Activated CD8-positive, alpha-beta memory T cell treated with anti-CD3 and anti-CD28 coated beads, Interleukin-2, amount 10 ng/mL, durations not matched to agents 7 days and 5 days (primary cell): ENCODE measurements at places on chromosomes 3 and 15.

DNA sequence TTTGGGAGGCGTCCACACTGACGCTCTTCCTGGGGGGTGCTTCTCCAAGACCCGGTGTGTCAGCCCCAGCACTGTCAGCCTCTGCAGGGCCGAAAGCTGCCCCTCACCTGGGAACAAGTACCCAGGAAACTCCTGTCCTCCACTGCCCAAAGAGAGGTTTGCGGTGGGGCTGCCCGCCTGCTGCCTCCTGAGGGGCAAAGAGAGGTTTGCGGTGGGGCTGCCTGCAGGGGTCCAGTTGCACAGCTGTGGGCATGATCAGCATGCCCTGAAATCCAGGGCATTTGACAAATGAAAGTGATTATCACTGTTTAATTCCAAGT lies 15.1 kb upstream of the SNRPA1 start:
- no peak for DNase-seq

GRCh38 chr15:40918146-40918798 lies 10.9 kb upstream of the DLL4 start:
- DNase-seq, result no peak

DNA sequence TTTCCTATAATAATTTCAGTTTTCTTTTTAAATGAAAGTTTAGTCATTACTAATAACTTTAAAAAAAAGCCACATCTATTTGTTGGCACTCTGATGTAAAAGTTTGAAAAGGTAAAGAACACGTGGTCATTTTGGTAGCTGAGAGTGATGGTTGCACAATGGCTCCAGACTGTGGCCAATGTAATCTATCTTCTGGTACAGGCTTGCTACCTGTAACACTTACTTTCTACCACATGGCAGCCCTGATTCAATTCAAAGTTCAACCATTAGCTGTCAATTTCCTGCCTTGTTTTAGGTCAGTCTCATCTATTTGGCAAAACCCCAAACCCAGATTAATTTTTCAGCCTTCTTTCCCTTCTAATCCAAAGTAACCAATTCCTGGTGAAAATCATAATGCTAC lies 126.1 kb downstream of the TUSC7 start:
- DNase-seq, result no peak

DNA sequence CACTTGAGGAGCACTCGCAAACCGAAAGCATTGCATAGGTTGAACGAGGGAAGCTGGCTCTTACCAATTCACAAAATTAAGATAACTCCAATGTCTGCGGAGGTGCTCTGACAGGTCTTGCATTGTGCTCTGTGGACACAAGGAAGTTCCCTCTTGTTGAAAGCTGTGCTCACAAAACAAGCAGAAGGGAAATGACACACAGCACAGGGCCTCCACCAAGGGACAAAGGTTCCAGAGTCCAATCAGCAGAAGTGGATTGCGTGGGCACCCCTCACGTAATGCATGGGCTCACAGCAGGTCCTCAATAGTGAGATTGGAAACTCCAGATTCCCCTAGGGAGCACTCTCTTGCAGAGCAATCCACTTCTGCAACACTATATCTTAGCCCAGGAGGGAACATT lies 89.9 kb downstream of the ATP10A start:
- DNase-seq, result peak; percentile 33

- DNase-seq, result peak; percentile 5
Measured at GRCh38 chr15:80609091-80609490, 86.0 kb upstream of the ABHD17C start.
